HAP-1 (cell line): ENCODE measurements at places on chromosomes 11 and 22.

GRCh38 chr11:19766810-19767209 lies 54.2 kb downstream of the NAV2 start:
- no peak for DNase-seq

- peak; percentile 34 for DNase-seq
These were observed 9.0 kb upstream of the CCT8L2 start for GRCh38 chr22:16601437-16602223.

DNA sequence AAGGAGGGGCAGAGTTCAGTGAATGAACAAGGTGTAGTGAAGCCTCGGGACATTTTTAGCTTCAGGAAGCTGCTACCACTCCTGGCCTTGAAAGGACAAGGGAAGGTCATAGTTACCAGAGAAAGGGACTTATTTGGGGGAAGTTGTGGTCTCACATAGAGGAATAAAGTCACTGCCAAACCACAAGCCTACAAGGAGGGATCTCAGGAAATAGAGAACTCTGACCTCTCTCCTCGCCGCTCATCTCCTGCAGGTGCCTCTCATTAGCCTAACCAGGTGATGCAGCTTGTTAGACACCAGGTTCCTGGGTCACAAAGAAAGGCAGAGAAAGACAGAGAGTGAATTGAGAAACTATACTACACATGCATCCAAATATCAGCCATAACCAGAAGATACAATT lies 14.3 kb upstream of the TOLLIP start:
- no peak for DNase-seq

GRCh38 chr11:26755762-26756161 lies 33.9 kb upstream of the SLC5A12 start:
- no peak for DNase-seq

- DNase-seq, result no peak
These were observed 351.4 kb downstream of the ETS1 start for GRCh38 chr11:128235958-128236357.

DNA sequence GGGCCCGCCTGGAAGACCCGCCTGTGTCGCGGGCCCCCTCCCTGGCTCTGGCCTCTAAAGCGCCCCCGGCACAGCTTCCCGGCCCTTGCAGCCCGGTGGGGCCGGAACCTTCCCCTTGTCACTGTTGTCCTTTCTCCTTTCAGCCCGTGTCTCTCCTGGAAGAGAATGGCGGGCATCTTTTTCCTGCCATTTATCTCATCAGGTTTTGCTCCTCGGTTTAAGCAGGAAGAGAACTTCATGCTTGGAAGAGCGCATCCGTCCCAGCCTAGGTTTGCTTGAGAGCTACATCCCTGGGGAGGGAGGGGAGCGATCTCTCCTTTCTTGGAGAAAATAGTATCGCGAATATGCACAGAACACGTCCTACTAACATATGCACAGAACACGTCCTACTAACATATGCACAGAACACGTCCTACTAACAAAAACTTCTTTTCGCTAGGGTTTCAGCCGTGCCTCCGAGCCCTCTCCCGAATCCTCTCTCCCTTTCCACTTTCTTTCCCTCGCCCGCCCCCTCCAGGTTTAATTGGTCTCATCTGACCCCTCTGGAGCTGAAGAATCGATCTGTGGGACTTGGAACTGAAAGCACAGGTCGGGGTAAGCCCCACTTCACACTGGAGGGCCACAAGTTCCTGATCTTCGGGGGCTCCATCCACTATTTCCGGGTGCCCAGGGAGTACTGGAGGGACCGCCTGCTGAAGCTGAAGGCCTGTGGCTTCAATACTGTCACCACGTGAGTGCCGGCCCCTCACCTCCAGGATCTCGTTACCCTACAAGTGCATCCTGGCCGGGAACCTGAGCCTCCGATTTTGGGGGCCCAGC lies 1.2 kb downstream of the GLB1L3 start:
- DNase-seq, result no peak

DNA sequence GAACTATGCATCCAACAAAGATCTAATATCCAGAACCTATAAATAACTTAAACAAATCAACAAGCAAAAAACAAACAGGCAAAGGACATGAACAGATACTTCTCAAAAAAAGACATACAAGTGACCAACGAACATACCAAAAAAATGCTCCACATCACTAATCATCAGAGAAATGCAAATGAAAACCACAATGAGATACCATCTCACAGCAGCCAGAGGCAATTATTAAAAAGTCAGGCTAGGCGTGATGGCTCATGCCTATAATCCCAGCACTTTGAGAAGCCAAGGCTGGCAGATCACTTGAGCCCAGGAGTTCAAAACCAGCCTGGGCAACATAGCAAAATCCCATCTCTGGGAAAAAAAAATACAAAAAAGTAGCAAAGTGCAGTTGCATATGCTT lies 10.7 kb downstream of the SAA4 start:
- no peak for DNase-seq

DNA sequence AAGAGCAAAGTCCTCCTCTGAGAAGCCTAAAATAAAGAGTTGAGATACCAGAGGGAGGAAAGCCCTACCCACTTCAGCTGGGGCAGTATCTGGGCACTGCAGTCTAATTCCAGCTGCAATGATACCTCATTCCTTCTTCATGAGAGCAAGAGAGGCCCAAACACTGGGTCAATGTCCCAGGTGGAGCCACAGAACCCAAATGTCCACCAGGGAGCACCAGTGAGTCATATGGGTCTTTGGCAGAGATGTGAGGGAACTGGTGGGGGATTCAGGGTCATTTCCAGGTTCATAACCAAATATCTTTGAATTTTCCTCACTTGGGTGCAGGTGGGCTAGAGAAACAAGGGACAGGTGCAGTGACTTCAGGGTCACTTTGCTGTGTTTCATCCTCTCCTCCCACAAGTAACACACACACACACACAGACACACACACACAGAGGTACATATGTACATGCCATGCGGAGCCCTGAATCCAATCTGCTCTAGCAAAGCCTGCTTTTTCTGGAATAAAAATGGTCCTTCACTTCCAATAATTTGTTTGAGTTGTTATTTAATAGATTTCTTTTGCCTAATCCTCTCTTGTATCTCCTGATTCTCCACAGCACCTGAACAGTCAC lies 585.4 kb downstream of the SOX6 start:
- DNase-seq, result peak; percentile 13

DNA sequence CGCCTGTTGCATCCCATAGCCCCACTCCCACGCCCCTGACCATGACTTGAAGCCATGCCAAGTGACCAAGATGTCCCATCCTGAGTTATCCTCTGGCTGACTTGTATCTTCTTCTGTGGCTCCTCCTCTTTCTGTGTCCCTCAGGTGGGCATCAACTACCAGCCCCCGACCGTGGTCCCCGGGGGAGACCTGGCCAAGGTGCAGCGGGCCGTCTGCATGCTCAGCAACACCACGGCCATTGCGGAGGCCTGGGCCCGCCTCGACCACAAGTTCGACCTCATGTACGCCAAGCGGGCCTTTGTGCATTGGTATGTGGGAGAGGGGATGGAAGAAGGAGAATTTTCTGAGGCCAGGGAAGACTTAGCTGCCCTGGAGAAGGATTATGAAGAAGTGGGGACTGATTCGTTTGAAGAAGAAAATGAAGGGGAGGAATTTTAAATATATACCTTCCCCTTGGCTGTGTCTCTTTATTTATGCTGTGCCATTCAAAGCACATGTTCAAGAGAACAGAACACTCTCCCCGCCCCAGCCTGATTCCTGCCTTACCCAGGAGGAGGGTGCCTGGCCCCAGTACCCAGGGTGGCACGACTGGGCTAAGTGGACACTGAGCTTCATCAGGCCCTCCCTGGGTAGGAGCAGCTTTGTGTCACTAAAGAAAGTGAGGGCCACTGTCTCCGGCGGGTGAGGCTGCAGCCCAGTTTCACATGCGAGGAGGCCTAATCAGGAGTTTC lies 19.1 kb upstream of the USP18 start:
- DNase-seq, result no peak

- no peak for DNase-seq
These were observed 12.0 kb upstream of the CAT start for GRCh38 chr11:34426766-34427185.

DNA sequence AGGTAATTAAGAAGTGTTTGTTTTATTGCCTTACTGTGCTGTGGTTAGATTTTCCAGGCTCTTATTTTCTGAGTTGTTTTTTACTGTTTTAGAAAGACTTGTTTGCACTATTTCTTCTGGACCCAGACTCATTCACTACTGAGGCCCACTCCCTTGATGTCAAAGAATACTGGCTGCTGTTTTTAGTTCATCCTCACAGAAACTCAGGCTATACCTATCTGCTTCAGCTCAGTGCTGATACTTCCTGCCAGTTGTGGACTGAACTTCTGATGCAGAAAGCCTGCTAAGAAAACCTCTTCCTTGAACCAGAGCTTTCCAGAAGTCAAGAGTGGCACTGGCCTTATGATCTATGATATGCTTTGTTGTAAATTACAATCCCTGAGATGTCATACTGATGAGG lies 15.9 kb upstream of the PIK3IP1 start:
- DNase-seq, result no peak

GRCh38 chr11:27907530-27907929 lies 200.4 kb downstream of the KIF18A start:
- DNase-seq, result no peak

DNA sequence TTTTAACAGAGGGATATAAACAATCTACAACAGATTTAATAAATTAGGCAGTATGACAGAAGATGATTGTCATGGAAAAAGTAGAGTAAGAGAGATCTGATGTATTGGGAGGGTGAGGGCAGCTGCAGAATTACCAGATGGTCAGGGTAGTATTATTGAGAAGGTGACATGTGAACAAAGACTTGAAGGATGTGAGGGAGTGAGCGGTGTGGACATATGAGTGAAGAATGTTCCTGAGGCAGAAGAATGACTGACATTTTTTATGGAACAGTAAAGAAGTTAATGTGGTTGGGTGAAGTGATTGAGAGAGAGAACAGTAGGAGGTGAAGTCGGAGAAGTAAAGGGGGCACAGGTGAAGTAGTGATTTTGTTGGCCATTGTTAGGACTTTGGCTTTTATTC lies 42.4 kb upstream of the HIPK3 start:
- DNase-seq, result no peak

DNA sequence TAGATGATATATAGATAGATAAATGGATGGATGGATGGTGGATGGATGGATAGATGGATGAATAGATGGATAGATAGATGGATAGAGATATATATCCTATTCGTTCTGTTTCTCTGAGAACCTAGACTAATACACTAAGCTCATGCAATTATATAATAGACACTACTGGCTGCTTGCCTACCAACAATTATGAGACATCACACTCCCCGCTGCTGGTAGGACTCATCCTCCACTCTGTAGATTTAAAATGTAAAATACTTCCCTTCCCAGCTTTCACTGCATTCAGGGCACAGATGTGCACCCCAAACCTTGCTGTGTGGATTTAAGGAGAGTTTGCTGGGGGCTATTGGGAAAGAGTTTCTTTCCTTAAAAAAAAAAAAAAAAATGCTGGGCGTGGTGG lies 28.3 kb upstream of the RCN1 start:
- no peak for DNase-seq

DNA sequence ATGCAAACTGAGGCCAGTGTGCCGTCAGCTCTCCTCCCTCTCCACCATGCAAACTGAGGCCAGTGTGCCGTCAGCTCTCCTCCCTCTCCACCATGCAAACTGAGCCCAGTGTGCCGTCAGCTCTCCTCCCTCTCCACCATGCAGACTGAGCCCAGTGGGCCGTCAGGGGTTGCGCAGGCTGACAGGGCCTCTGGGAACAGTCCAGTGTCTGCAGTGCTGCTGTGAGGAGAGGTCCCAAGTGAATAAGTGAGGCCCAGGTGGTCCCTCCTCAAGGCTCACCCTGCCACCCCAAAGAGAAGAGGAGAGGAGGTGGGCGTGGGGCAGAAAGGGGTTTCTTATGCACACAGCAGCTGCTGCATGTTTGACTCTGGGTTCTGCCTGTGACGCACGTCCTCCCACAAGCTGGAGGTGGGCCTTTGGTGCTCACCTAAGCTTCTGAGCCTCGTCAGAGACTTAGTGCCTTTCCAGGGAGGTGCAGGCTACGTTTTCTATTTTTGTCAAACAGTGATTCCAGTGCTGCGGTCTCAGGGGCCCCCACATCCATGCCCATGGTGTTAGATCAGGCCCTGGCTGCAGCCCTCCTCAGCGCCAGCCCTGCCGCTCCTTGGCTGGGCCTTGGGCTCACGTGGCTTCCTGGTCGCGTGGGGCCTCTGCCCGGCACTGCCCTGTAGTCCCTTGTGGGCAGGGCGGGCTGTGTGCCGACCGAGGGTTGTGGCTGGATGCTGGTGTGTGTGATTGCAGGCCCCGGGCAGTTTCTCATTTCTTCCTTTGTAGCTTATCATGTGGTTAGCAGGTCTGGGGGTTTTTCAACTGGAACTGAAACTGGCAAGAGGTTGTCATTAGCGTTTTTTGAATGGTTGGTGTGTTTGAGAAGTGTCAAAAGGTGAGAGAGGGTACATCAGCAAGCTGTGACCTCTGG lies 7.1 kb downstream of the TPCN2 start:
- DNase-seq, result no peak

DNA sequence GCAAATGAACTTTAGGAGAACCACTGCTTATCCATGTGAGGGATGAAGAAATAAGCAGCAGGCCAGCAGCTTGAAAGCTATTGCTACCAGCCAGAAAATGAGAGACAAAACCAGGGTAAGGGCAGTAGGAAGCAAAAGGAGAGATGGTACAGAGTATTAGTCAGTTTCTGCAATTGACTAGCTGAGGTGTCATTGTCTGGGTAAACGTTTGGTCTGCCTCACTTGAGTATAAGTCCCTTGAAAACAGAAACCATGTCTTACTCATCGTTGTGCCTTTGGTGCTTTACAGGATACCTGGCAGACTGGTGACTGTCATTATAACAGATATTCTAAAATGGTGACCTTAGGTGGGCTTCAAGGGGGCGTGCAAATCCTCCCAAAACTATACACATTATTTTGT lies 63.9 kb upstream of the USP47 start:
- DNase-seq, result no peak

- no peak for DNase-seq
These were observed 41.2 kb upstream of the ANO5 start for GRCh38 chr11:22151649-22152197.

GRCh38 chr11:95565724-95566141 lies 223.8 kb downstream of the FAM76B start:
- DNase-seq, result peak; percentile 7

- DNase-seq, result no peak
These were observed 3.9 kb downstream of the TMEM134 start for GRCh38 chr11:67465189-67465510.

DNA sequence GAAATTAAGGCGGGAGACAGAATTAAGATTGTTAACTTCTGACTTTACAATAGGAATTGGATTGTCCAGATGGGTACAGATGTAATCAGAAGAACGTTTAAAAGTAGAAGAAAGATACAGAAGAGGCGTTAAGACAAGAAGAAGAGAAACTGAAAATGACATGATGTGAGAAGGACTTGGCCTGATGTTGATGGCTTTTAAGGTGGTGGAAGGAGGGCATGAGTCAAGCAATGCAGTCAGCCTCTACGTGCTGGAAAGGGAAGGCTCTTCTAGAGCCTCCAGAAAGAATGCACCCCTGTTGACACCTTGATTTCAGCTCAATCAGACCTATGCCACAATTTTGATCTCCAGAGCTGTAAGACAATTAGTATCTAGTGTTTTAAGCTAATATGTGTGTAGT lies 466.9 kb upstream of the LRRC4C start:
- DNase-seq, result no peak

- DNase-seq, result no peak
These were observed 13.8 kb downstream of the USP2 start for GRCh38 chr11:119367661-119368120.

GRCh38 chr11:15605094-15605493 lies 490.4 kb downstream of the INSC start:
- DNase-seq, result no peak

- no peak for DNase-seq
These were observed 47.1 kb upstream of the WNT11 start for GRCh38 chr11:76253416-76253815.
